ENCODE measurements at places on chromosomes 12 and 14.

GRCh38 chr14:78524766-78525165, 354.6 kb downstream of the NRXN3 start:
- DNase-seq = no peak

DNA sequence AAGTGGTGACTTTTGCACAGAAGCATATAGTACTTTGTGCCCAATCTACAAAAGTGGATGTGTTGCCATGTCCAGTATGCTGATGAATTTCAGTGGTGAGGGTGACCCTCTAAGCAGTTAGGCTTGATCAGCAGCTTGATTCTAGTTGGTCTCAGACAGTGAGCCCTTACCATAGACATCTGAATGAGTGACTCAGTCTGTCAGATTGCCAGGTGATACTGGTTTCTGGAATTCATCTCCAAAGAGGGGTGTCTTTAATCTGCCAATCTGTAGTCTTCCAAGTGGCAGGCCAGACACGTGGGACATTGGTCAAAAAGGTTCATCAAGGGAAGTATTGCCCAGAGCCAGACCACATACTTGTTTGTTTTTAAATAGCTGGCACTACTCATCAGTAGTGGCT, 187.4 kb upstream of the SLC16A7 start:
- no peak for DNase-seq

DNA sequence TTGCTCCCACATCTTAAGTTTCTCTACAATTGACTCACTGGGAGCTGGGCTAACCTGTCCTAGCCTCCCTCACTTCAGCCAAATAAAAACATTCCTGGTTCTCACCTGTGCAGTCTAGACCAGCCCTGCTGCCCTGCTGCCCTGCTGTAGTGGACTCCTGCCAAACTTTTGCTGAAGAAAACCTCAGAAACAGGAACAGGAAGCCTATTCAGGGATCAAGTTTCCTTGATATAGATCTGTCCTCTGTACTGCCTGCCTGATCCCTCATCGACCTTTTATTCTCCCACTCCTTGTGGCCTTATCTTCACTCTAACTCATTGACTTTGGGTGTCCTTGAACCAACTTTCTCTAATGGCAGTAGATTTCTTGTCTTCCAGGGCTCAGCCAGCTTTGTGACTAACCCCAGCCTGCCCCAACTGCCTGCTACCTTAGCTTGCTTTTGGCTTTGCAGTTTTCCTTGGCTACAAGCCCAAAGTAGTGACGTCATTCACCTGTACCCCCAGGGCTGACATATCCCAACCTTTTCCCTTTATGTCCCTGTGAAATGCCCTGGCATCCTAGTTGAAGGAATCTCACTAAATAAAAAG, 234.8 kb downstream of the DUSP6 start:
- no peak for DNase-seq

DNA sequence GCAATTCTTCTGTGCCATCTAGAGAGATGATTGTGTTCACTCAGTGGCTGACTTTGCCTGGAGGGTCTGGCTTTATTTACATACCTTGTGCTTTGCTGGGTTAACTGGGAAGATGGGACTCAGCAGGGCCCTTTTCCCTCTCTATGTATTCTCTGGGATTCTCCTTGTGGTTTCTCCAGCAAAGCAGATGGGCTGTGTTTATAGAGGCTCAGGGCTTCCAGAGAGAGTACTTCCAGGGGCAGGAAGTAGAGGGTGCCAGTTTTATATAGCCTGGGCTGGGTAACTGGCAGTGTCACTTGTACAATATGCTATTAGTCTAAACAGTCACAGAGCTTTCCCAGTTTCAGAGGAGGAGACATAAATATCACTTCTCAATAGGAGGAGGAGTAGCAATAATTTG, 509.9 kb downstream of the DIO2 start:
- no peak for DNase-seq

- DNase-seq = no peak
These were observed 1319.1 kb downstream of the TMEM121 start for GRCh38 chr14:106845286-106846087.

DNA sequence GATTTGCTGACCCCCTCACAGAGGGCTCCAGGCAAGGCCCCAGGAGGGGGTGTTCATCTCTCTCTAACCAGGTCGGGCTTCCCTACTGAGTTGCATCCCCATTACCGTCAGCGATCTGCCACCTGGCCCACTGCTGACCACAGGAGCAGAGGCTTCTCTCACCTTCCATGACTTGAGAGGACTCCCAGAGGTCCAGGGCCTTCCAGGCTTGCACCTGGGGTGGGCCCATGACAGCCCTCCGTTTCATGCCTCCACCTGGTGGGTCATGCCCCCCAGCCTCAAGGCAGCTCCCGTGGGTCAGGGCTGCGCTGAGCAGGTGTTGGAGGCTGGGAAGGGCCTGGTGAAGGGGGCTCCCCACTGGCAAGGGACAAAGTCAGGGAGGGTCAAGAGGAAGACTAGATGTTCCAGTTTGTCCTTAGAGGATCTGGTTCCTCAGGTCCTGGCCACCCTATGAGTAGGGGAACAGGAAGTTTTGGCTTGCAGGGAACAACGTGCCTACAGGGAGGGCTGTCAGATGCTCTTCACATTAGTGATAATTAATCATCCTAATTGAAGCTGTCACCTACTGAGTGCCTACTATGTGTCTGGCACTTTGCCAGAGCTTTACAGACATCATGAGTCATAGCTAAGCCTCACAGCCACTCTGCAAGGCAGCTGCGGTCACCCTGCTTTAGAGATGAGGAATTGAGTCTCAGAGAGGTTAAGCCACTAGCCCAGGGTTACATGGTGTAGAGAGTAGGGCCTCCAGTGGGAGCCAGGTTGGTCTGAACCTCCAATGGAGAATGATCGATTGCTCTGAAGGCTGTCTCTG, 13.8 kb downstream of the NFKBIA start:
- DNase-seq = peak; percentile 10

DNA sequence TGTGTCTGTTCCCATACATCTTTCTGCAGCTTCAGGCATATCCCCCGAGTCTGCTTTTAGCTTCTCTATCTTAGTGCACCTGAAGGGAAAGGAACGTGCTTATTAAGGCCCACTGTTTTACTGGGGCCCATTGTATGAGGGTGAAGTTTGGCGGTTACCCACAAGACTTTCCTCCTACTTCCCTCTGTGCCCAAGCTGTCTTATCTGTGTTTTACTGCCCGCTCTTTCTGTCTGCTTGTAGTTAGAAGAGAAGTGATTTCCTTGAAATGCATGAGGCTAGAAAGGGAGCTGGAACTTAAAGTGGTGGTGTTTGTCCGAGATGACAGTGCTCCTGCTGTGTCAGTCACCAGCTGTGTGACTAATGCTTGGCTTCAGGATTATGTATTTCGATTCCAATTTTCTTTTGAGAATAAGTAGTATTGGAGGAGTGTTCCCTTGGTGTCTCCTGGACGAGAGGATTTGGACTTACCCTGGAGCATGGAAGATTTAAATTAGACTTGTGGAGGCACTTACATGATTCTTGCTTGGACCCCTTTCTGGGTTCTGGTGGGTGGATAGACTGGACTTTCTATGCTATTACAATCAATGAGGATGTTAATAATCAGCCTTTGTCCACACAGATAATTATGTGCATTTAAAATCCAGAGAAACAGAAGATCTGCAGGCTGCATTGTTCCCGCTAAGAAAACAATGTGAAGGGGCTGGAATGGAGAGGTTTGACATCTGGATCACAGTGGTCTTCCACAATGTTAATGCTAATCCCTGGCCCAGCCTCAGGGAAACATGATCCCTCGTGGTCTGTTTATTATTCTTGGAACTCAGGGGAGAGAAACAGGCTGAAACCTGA, 13.9 kb upstream of the KRT86 start:
- DNase-seq = peak; percentile 56

DNA sequence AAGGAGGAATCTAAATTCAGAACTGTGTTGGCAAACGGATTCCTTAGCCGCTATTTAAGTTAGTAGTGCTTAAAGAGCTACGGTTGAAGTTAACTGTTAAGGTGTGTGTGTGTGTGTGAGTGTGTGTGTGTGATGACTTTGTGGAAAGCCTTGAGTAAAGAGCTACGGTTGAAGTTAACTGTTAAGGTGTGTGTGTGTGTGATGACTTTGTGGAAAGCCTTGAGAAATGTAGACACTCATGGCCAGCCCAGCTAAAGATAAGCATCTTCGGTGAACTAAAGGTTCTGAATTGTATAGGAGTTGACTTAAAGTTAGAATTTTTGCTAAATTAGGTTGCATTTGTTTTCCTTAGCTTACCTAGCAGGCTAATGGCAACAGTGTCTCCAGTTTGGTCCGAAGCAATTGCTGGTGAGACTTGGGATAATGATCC, 1.4 kb downstream of the KTN1 start:
- no peak for DNase-seq

GRCh38 chr14:91059576-91060350, 678 bp downstream of the RPS6KA5 start:
- peak; percentile 65 for DNase-seq

GRCh38 chr12:109758426-109759420, 45.1 kb downstream of the FAM222A start:
- DNase-seq = no peak

GRCh38 chr12:111788178-111788654, 21.5 kb downstream of the ALDH2 start:
- no peak for DNase-seq

DNA sequence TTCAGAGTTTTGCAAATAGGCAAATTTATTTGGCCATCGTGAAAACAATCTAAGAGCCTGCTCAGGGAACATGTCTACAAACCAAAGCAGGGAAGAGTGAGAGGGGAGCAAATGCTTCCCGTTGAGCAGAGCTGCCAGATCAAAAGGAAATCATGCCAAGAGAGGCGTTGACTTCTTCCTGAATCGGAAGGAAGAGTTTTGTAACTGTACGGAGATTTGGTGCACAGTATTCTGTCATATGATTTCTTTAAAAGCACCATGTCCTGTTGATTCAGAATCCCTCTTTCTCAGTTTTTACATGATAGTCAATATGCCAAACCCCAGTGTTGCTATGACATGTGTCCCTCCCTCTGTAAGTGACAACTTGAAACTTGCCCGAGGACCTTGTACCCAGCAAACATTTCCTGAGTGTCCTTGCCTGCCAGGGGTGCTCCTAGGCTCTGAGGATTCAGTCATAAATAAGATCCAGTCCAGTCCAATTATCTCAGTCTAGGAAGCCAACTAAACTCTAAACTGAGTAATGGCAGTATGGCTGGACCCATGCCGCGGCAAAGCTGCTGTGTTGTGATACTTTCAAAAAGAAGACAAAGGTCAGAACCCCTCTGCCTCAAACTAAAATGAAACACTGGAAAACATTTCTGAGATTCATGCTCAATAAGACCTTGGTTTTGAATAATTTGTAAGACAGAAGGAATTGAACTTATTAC, 300.1 kb upstream of the FKBP4 start:
- no peak for DNase-seq

DNA sequence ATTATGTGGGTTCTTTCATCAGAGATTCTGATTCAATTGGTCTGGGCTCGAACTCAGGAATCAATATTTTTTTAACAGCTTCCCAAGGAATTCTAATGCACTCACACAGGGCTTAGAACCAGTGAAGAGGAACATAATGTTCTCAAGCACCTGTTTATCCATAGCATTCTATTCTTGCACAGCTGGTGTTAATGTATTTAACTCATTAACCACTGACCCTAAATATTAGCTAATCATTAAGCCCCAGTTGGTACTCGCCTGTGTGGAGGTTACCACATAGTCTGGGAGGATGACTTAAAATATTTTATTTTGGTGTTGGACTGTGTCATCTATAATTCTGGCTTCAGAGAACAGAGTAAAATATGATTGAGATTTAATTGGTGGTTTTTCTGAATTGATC, 45.3 kb downstream of the LRP6 start:
- peak; percentile 88 for DNase-seq

GRCh38 chr12:100724071-100724470, 70.5 kb upstream of the ANO4 start:
- DNase-seq = peak; percentile 21

DNA sequence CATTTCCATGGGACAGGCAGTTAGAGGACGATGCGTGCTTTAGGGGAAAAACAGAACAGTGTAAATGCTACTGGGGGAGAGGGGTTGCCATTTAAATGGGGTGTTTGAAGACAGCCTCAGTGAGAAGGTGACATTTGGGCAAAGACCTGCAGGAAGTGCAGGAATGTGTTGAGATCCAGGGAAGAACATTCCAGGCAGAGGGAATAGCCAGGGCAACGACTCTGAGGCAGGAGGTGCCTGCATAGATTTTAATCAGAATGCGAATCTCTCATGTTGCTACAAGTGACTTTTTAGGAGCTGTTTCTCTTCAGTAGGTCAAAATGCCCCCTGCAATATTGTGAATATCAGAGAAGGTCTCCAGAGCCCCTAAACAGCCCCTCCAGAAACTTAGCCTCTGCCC, 7.6 kb upstream of the SCARB1 start:
- no peak for DNase-seq

DNA sequence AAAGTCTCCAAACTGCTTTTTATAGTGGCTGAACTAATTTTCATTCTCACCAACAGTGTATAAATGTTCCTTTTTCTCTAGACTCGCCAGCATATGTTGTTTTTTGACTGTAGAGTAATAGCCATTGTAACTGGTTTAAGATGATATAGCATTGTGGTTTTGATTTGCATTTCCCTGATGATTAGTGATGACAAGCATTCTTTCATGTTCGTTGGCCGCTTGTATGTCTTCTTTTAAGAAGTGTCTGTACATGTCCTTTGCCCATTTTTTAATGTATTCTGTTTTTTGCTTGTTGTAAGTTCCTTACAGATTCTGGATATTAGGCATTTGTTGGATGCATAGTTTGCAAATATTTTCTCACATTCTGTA, 404.9 kb downstream of the FLRT2 start:
- DNase-seq = no peak

GRCh38 chr12:54980341-54980740, 4.2 kb downstream of the TESPA1 start:
- no peak for DNase-seq

GRCh38 chr14:91381801-91382670, 35.6 kb downstream of the CCDC88C start:
- no peak for DNase-seq

DNA sequence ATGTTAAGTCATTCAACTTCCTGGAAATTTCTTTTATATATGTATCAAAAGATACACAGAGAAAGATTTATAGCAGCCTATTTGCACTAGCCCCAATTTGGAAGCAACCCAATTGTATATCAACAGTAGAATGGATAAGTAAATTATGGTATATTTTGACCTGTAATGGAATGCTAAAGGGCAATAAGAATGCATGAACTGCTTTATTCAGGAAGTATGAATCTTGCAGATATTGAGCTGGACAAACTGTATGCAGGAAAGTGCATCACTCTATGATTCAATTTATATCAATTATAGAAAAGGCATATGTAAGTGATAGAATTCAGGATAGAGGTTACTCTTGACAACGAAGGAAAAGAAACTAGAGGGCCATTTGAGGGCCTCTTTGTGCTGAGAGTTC, 913.1 kb upstream of the FBXO33 start:
- no peak for DNase-seq

DNA sequence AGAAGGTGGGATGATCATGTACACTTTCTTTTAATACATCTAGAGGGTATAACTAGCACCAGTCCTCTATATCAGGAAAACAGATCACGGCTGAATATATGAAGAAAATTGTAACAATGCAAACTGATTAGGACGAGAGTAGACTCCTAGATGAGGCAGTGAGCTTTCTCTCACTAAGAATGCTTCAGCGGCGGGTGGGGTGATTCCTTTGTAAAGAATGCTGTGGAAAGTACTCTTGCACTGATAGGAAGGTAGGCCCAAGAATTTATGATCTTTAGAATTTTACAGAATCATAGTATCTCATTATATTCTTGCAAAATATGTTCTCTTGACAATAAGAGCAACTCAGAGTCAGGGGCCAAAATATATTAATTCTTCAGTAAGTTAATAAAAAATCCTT, 133.0 kb downstream of the LMNTD1 start:
- no peak for DNase-seq

- no peak for DNase-seq
These were observed 2.8 kb upstream of the PELI2 start for GRCh38 chr14:56115334-56115870.

Measured in NCI-H146 (cell line).